ENCODE measurements at places on chromosomes 3 and 15.

DNA sequence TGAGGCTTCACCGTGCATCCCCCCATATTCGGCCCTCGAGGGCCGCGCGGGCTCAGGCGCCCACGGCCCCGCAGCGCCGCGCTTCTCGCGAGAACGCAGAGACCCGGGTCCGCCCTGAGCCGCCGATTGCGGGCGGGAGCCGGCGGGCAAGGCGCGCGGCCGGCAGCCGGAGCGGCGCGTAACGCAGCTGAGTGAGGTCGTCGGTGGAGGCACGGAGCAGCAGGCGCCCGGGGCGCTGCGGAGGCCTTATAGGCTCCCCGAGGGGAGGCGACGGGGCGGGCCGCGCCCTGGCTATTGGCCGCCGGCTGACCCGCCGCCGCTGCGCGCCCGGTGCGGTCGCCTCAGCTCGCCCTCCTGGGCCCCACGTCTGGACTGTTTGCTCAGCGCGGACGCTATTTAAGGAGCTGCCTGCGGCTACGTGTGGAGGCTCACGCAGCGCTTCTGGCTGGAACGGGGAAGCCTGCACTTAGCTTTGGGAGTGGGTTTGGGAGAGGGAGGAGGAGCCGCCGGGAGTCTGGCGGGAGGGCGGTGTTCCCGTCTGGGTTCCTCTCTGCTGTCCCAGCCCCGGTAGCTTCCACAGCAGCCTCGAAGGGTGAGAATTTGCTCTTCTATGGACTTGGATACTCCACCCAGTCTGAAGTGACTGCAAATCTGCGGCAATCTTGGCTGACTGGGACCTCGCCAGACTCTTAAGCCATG lies at the start of gene PLOD2:
PLOD2 (minus strand) TSS at position 221 of the 699 bp plus-strand sequence; CDS start at position 26, 195 bp downstream.
- peak; percentile 60 for DNase-seq

DNA sequence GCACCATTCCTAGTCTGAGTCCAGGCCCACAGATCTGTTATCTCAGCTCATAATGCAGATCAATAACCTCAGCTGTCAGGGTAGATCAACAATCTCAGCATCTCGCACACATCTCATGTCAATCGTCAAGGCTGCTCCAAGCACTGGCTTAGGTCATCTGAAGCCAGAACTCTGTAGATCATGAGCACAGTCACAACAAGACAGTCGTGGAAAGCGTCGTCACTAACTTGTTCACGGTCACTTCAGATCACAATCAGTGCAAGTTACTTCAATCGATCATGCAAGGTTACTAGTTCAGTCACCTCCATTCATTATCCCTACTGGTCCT lies 71.8 kb downstream of the RBPMS2 start:
- DNase-seq = no peak

DNA sequence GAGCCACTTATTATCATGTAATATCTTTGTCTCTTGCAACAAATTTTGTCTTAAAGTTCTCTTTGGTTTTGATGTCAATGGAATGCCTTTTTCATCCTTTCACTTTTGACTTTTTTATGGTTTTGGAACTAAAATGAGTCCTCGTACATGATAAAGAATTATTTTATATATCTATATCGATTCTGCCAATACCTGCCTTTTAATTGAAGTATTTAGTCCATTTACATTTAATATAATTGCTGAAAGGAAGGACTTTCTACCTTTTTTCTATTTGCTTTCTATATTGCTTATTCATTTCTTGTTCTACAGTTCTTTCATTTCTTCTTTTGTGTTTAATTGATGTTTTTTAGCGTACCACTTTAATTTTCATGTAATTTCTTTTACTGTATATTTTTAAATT lies 32.8 kb downstream of the GABRA5 start:
- no peak for DNase-seq

GRCh38 chr3:154112146-154112852 lies 8.9 kb upstream of the ARHGEF26 start:
- DNase-seq = no peak

DNA sequence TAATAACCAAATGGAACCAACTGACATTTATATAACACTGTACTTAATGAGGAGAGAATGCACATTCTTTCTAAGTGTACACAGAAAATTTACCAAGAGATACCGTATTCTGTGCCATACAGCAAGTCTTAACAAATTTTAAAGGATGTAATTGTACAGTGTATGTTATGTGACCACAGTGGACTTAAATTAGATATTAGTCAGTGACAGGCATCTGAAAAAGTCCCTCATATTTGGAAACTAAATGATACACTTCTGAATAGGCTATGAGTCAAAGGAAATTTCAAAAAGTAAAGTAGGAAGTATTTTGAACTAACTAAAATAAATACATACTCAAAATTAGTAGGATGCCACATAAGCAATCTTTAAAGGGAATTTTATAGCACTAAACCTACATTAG lies 59.6 kb upstream of the P3H2 start:
- no peak for DNase-seq

DNA sequence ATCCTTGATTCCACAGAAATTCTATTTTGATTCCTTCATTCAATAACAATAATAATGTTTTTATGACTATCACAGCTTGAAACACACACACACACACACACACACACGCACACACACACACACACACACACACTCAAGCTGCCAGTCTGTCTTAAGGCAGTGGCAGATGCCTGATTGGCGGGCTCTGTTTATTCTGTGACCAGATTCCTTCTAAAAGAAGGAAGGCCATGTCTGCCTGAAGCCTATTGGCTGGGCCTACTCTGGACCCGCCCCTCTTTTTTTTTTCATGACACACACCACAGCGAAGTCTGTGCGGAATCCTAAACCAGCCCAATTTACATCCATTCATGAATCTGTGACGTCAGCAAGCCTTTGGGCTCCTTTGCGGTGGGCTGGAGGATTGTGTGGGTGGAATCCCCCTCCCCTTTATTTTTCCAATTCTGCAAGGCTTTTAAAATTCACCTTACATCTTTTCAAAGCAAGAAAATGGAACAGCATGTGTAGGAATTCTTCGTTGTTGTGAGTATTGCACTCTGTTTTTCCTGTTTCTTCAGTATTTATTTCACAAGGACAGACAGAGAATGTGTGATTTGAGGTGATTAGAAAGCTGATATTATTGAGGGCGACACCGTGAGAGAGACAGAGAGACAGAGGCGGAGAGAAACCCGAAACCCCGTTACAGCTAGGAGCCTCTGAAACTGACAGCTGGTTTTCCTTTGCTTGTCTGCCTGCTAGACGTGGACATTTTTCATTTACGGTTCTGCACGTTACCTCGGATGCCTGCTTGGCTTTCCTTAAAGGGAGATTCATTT lies at the start of gene MAP3K13:
MAP3K13 (plus strand) TSS at position 287 of the 812 bp plus-strand sequence. CDS start 65,446 bp downstream, outside the sequence.
- DNase-seq = peak; percentile 79

DNA sequence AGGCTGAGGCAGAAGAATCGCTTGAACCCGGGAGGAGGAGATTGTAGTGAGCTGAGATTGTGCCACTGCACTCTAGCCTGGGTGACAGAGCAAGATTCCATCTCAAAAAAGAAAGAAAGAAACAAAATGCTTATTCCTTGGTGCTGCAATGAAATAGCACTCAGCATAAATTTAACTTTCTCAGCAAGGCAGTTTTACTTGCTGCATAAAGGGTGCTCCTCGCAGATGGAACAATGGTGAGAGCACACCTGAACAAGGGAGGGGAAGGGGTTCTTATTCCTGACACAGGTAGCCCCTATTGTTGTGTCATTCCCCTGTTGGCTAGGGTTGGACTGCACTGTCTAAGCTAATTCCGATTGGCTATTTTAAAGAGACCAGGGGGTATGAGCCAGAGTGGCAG lies 17.1 kb downstream of the PAK2 start:
- no peak for DNase-seq

DNA sequence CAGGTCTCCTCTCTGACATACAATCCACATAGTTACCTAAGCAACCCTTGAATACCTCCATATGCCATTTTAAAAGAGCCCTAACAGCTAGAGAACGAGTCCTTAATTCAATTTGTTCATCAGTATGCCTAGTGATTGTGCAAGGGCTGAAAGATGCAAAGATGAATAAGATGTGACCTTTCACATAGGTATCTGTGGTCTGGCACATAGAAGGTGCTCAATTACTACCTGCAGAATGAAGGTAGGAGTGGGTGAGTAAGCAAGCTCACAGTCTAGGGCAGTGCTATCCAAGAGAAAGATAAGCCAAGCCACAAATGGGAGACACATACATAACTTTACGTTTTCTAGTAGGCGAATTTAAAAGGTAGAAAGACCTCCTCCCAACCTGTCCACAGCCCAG lies 157.9 kb downstream of the OSBPL10 start:
- DNase-seq = no peak

DNA sequence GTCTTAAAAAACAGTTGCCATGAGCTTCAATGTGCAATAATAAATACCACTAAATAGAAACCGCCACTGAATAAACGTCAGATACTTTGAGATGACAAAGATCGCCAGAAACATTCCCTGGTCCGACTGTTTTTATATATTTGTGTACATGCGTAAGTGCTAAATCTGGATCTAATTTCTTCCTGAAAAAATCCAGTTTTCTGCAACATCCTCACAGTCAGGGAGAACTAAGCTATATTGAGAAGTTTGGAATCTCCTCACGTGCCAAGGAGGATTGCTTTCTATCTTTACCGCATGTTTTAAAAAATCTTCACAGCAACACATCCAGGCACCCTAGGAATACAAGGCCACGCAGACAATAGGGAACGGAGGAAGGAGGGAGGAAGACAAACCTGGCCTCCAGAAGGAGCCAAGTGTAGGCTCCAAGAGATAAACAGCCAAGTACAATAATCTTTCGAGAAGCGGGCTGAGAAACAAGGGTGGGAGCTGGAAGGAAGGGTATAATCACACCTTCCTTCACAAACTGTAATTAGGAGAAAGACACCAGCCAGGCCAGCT lies 5.7 kb downstream of the VGLL4 start:
- DNase-seq = no peak

GRCh38 chr3:39181408-39182335 lies 10.7 kb downstream of the XIRP1 start:
- no peak for DNase-seq

- DNase-seq = no peak
Observed at GRCh38 chr15:29123171-29123570, 146.5 kb downstream of the NSMCE3 start.

- no peak for DNase-seq
Observed at GRCh38 chr3:8983026-8983425, 19.8 kb upstream of the RAD18 start.

DNA sequence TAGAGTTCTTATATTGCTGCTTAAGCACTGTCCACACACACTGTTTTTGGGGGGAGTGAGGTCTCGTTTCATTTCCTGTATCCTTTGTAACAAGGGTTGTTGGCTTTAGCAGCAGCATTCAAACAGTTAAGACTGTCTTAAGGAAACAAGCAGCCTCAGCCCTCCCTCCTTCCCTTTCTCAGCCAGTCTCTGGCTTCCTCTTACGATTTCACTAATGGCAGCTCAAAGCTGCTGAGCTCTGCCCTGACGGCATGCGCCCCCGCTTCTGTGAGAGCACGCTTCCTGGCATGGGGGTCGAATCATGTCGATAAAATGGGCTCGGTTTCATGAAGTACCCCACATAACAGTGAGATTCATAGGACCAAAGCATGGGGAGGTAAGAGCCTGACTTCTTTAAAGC lies 105.0 kb downstream of the KLHL25 start:
- no peak for DNase-seq

DNA sequence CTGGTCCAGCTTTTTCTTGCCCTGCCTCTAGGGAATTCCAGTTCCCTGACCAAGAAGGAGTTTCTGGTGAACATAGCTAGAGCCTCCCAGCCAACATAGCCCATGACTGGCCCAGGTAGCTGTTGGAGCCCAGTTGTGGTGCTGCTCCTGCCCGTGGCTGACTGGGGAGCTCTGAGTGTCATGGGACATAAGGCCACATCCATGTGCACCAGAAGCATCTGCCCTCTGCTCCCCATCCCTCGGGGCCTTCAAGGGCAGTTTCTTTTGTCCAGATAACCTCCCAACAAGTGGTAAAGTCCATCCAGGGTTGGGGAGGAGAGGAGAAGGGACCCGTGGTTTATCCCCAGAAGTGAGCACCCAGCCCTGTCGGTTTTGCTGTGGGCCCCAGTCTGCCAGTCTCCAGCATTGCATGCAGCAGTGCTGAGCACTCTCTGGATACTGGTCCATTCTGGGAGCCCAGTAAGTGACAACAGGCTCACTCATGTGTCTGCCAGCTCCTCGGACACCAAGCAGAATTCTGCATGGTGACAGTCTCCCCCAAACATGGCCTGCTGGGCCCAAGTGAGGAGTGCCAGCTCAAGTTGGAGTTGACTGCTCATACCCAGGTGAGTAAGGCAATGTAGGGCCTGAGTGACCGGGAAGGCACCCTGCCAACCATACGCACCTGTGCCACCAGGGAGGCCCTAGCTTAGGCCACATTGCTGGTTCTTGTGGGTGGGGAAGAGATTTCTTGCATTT lies 28.8 kb downstream of the ACAA1 start:
- DNase-seq = no peak

DNA sequence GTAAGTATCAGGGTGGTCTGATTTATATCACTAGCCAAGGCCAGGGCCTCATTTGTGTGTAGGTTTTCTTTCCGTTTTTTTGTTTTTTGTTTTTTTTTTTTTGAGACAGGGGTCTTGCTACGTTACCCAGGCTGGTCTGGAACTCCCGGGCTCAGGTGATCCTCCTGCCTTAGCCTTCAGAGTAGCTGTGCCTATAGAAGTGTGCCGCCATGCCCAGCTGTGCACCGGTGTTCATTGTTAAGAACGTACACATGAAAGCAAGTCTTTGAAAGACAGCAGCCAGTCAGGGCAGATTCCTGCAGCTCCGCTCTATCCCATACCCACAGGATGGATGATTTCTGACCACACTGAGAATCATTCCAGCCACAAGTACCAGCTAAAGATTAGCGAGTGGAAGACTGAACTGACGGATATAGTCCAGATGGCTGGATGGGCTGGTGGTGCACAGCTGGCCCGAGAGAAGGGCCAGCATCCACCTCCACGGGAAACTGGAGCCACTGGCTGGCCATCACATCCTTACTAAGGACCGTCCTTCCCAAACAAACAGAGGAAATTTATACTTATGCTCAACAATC lies 95.4 kb downstream of the PCSK6 start:
- DNase-seq = no peak

GRCh38 chr15:94761574-94761973 lies 530.2 kb downstream of the MCTP2 start:
- no peak for DNase-seq

DNA sequence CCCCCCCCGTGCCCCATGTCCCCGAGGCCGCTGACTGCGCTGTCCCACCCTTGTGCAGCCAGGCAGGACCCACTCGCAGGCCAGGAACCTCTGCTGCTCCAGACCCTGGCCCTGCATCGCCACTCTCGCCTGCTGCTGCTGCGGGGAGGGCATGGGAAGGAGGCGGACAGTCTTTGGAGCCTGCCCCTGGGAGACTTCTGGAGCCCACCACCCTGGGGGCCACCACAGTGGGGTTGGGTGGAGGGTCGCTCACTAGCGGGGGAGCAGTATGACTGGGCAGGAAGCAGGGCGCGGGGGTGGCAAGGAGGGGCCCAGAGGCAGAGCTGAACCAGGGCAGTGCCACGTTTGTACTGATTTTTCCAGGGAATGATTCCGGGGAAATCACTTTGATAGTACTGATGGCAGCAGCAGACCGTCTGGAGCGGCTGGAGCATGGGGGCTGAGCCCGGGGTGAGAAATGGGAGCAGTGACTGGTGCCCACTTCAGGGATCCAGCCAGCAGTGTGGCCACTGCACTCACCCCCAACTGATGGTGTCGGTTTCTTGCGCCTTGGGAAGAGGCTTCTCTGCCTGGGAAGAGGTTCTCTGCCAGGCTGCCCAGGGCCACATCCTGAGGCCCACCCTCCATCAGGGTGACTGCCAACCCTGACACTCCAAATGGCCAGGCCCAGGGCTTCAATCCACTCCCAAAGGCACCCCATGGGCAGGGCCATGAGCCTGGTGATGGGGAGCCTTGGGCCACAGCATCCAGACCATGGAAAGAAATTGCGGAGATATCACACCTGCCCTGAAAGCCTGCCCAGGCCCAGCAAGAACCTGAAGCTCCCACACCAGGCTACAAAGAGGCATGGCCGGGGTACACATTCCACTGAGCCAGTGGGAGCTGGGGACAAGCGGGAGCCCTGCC lies 53.7 kb downstream of the LSAMP start:
- no peak for DNase-seq
